ENCODE measurements at places on chromosomes 6 and 20.
A peak's percentile ranks its signal among the peaks of the same experiment; 100 is the strongest.

DNA sequence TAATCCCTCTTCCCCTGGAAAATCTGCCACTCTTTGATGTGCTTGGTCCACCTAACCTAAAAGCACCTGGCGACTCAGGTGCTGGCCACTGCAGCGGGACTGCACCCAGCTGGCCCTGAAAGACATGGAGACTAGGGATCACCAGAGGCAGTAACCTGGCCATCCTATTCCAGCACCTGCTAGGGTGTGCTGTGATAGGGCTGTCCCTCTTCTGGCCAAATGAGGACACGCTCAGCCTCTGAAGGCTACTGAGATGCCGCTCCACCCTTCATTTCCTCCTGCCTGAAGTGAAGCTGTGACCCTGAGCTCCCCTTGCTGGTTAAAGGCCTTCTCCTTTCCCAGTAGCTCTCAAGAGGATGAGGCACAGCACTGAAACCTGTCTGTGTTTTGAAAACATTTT lies 24.4 kb downstream of the FOXC1 start:
- DNase-seq: no peak

GRCh38 chr6:41186031-41186562 lies 14.9 kb downstream of the TREML2 start:
- DNase-seq: no peak

- no peak for DNase-seq
Observed at GRCh38 chr6:152351110-152351509, 286.1 kb downstream of the SYNE1 start.

DNA sequence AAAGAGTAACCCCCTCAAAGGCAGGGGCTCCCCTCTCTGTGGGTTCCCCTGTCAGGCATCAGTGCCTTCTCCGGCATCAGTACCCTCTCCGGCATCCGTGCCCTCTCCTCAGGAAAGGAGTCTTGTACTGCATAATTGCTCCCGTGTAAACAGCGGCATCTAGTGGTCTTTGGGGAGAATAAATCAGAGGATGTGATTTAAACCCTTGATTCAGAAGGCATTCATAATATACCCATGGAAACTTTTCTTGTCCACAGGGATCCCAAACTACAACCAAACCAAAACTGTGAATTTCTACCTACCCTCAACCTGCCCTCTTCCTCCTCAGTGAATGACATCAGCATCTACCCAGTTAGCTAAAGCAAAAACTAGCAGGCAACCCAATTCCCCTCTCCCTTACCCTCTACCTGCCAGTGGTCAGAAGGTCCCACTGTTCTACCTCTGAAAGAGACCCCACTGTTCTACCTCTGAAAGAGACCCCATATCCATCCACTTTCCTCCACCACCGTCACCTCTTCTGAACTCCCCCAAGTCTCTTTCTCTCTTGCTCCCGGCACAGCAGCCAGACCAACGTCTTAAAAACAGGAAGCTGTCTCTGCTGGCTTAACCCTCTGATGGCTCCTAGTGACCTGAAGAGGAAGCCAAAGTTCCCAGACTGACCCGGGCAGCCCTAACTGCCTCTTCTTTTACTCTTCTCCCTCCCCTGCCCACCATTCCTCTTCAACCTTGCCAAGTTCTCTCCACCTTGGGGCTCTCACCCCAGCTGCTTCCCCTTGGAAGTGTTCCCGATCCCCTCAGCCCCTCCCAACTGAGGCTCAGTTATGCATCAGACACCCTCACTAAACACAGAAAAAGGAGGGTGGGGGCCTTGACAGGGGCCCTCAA lies 27.2 kb downstream of the UBE2V1 start:
- DNase-seq: peak; percentile 82

DNA sequence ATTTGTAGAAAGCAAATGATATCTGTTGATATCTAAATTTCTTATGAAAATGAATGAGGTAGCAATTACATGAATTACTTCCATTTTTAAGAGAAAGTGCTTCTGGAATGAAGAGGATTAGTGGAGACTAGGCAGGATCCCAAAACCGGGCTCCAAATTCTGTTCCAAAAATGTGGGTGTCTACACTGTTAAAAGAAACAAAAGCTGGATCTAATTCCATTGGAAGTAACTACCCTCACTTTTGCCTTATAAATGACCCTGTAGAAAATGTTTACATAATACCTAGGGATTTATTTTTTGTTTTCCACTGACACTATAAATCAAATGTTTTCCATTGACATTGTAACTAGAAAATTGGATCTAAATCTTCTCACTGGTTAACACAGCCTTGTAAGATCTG lies 454.9 kb upstream of the JARID2 start:
- no peak for DNase-seq

DNA sequence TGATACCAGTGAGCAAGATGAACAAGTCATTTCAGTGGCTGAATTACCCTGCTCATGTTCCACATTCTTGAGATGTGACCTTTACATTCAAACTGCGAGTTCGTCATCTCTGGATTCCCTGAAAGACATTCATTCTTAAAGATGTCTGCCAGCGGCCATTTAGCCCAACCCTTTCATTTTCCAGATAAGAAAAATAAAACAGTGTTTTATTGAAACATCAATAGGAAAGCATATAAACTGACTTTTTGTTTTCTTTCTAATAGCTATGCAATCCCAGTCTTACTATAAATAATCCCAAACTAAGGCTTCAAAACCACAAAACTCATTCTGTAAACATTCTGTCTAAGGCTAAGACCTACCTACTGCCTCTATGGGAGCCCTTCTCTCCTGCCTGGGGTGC lies 134.0 kb downstream of the SAMD5 start:
- peak; percentile 68 for DNase-seq

GRCh38 chr20:41347523-41348429 lies 7.2 kb downstream of the LPIN3 start:
- no peak for DNase-seq

DNA sequence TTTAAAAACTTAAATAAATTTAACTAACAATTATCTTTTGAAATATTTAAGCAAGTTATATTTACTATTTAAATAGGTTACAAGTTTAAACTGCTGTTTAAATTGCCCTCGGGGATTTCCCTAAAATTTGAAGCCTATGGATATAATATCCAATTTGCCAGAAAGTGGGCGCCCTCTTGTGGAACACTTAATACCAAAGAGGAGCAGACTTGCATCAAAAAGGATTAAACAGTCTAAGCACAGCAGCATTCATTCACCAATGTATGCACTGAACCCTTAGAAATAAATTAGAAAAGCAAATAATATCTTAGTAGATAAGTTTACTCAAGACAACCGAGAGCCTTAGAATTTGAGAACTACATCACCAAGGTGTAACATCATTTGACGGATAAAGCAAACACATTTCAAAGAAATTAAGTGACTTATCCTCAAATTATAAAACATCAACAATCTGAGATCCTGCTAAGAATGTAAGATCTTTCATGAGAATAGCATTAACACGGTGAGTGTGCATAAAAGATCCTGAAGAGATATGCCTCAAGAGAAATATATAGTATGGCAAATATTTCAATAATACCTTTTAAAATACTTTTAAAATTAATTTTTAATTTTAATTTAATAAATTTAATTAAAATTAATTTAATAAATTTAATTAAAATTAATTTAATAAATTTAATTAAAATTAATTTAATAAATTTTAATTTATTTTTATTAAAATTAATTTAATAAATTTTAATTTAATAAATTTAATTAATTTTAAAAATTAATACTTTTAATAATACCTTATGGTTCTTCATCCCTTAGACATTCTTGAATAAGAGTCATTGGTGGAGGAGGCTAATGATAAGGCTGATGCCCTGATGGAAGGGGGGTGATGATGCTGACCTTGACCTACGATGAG lies 11.5 kb upstream of the MEP1A start:
- DNase-seq: peak; percentile 80

DNA sequence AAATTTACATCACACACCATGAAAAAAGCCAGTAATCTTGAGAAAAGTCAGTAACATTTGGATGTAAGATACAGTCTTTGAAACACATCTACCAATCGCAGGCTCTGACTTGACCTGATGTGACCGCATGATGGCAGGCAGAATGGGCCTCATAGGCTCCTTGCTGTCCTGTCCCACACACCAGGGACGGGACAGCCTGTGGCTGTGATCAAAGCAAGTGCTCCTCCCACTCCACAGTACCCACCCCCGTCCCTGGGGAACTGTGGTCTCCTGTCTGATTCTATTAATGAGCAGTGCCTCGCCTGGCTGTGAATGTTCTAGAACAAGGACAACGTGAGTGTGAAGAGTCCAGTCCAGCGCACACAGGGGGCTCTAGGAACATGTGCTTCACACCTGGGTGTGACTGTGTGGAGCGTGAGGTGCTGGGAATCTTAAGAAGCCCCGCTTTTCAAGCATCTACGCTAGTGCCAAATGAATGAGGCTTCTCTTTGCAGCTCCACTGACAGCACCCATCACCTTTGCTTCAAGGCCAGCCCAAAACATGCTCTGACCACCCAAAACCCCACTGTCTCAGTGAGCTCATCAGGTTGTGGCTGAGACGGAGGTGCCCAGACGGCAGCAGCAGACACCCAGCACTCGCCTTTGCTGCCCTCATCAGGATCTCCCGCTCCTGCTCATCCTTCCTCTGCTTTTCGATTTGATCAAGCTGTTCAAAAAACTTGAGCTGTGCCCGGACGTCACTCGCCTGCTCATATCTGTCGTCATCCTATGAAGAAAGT lies 67.1 kb downstream of the TAF4 start:
- no peak for DNase-seq

DNA sequence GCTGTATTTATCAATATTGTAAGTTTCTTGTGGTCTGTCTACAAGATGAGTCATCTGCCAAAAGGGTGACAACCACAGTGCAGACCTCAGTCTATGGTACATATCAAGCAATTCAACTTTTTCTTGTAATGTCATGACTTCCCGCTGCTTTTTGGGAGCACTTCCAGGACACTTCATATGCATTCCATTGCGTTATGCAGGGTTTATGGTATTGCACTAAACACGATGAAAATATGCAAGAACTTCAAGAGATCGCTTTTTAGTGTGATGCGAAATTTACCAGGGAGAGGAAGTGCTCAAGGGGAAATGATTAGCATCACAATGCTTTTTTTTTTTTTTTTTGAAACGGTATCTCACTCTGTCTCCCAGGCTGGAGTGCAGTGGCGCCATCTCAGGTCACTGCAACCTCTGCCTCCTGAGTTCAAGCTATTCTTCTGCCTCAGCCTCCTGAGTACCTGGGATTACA lies 166.5 kb downstream of the TFAP2A start:
- peak; percentile 86 for DNase-seq

DNA sequence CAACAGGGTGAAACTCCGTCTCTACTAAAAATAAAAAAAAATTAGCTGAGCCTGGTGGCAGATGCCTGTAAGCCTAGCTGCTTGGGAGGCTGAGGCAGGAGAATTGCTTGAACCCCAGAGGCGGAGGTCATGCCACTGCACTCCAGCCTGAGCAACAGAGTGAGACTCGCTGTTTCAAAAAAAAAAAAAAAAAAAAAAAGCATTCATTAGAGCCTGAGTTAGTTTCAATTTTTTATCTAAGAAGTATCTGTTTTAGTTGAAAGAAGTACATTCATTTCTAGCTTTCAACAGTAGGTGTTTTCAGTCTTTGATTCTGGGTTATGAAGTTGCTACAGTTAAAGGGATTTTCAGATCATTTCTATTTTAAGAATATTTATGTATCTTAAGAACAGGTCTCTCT lies 42.2 kb downstream of the ZNF292 start:
- DNase-seq: no peak

DNA sequence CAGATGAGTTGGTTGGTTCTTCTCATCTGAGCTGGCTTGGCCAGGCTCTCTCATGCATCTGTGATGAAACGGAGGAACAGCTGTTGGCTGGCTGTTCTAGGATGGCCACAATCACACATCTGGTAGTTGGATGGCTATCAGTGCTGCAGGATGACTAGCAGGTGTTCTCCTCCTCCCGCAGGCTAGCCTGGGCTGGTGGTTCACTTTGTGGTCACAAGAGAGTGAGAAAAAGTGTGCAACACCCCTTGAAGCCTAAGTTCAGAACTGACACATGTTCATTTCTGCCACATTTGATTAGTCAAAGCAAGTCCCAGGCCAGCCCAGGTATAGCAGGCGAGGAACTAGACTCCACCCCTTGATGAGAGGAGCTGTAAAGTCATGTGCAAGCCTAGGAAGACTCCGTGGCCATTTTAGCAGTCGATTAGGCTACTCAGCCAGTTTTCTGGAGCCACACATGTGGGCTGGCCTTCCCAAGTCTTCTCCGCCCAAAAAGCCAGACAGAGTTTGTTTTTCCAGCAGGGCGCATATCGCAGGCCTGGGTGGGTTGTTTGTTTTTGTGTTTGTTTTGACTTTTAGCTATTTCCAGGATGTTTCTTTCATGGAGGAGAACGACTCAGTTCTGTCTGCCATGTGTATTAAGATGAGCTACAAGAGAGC lies 120.8 kb downstream of the ISM1 start:
- DNase-seq: no peak

GRCh38 chr6:150253489-150253888 lies 110.6 kb downstream of the PPP1R14C start:
- DNase-seq: no peak

DNA sequence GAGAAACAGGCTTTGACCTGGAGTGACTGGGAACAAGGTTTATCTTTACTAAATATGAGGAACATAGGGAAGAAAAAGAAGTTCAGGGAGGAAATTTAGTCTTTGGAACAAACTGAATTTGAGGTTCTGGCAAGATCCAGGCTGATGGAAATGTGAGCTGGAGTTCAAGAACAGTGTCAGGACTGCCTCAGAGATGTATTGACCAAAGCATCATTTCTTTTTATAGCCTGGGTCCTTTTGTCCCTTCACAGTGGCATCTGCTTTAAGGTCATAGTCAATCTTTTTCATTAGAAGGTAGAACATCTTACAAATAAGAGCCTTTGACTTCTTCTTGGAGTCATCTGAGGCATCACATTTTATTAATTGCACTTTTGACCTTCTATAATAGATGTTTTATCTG lies 326.5 kb upstream of the QKI start:
- DNase-seq: no peak

DNA sequence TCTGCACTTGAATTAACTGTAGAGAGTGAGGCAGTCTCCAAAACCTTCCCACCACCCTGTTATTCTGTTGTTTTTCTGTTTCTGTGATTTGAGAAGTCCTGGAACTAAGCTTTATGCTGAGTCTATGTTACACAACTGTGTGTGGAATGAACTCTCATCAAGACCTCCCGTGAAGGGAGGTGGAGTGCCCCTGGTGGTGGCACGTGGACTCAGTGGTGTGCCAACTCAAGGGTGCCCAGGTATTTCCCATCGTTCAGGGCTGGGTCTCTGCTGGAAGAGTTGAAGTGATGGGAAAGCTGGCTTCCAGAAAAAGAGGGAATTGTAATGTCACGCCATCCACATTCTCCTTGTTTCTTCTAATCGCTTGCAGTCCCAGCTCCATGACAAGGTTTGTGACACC lies 374.2 kb downstream of the SMOC2 start:
- DNase-seq: no peak

- no peak for DNase-seq
Observed at GRCh38 chr20:23363257-23363649, 1.3 kb downstream of the GZF1 start.

All from ELR (cell line).